ENCODE measurements at places on chromosomes 6 and 20.

- no peak for DNase-seq
Measured at GRCh38 chr6:47116606-47117005, 74.5 kb upstream of the ADGRF1 start.

GRCh38 chr20:41308290-41308711 is 9.2 kb downstream of the ZHX3 start:
- no peak for DNase-seq

- no peak for DNase-seq
Measured at GRCh38 chr6:31227143-31227542, 44.7 kb downstream of the HLA-C start.

DNA sequence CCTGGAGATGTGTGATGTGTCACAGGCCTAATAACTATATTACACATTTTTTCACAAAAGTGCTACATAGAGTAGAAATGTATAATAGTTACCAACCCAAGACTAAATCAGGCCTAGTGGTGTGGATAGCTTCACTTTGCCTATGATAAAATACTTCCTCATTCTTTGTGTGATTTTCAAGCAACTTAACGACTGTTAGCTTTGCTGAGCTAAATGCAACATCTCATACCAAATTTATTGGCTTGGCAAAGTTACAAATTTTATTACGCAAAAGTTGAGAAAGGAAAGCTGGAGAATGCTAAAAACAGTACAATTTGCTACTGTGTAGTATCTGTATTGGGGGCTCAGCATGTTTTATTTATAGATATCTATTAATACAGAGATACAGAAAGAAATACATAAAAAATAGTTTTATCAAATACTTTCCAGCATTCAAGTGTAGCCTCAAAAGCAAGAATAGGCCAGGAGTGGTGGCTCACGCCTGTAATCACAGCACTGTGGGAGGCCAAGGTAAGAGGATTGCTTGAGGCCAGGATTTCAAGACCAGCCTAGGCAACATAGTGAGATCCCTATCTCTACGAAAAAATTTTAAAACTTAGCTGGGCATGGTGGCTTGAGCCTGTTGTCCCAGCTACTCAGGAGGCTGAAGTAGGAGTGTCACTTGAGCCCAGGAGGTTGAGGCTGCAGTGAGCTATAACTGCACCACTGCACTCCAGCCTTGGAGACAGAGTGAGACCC is 3.6 kb upstream of the EDN1 start:
- no peak for DNase-seq

- DNase-seq: no peak
Measured at GRCh38 chr6:73515204-73515655, 5.6 kb downstream of the EEF1A1 start.

DNA sequence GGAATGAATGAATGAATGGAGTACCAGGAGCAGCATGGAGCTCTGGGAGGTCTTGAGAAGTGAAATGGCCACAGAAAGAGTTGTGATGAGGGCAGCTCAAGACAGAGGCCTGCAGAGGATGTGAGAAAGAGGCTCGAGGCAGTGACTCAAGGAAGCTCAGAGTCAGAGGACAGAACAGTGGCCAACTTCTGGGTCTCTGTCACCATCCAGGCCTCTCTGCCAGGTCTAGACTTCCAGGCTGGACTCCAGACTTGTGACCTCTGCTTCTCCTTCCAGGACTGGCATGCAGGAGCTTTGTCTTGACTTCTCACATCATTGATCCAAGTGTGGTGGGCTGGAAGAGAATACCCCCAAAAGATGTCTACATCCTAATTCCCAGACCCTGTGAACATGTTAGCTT is 119.8 kb downstream of the TOX2 start:
- DNase-seq: no peak

- no peak for DNase-seq
Measured at GRCh38 chr6:37990762-37991525, 171.4 kb downstream of the ZFAND3 start.

GRCh38 chr6:169723991-169724493 is 258 bp downstream of the PHF10 start:
- peak; percentile 57 for DNase-seq

- no peak for DNase-seq
Measured at GRCh38 chr6:20402092-20402341, 338 bp downstream of the E2F3 start.

DNA sequence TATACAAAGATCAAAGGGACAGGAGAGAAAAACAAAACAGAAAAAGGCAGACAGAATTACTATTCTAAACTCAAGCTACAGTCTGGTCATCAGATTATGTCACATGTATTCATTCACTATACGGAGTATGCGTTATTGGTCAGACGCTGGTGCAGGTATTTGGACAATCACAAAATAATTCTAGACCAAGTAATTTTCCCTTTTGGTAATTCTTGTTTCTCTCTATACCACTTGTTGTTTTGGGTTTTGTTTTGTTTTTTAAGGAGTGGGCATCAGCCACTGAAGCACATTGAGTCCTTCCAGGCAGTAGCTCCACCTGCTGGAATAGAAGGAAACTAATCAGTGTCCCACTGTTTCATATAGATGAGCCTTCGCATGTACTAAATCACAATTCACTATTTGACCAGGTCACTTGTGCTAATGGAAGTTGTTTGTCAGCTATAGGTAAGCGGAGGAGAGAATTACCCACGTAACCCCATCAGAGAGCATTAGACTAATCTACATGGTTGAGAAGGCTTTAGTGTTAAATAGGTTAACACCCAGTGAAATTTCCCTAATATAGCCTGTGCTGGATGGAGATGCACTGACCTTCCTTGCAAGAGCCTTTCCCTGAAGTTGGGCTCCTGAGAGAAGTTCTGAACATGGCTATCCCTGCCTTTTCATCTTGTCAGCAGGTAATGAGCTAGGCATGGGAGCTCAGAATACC is 77.9 kb downstream of the TNFAIP3 start:
- no peak for DNase-seq

DNA sequence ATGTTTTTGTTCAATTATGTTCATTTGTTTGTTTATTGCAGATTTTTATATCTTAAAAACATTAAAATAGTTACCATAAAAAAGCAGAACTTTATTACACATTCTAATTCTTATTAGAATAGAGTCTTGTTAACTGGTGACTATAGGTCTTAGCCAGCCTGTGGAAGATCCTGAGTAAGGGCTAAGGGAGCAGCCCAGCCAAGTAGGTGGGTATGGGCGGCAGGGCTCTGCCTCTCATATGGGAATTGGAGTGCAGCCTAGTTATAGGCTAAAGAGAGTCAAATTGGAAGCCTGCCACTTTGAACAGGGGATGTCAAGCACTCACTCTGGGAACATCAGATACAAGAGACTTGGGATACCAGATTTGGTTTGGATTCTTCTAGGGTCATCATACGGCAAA is 10.5 kb upstream of the HSF2 start:
- no peak for DNase-seq

DNA sequence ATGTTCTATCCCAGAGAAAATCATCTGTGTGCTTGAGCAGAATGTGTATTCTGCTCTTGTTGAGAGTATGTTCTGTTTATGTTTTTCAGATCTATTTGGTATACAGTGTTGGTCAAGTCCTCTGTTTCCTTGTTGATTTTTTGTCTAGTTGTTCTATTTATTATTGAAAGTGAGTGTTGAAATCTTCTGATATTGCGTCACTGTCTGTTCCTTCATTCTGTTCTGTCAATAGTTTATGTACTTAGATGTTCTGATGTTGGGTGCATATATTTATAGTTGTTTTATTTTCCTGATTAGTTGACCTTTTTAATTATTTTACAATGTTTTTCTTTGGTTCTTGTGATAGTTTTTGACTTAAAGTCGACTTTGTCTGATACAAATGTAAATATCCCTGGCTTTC is 458.7 kb upstream of the HSF2 start:
- DNase-seq: no peak

GRCh38 chr6:112383191-112383590 is 36.1 kb downstream of the RFPL4B start:
- no peak for DNase-seq

GRCh38 chr6:151070631-151071051 is 169.1 kb upstream of the AKAP12 start:
- no peak for DNase-seq

DNA sequence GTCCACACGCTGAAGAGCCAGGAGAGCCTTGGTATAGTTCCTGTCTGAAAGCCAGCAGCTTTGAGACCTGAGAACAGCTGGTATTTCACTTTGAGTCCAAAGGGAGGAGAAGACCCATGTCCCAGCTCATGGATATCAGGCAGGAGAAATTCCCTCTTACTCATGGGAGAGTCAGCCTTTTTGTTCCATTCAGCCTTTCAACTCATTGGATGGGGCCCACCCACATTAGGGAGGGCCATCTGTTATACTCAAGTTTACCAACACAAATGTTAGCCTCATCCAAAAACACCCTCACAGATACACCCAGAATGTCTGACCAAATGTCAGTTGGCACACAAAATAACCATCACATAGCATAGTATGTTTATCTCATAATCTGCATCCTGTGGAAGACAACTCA is 80.1 kb downstream of the GMDS start:
- no peak for DNase-seq

- DNase-seq: no peak
Measured at GRCh38 chr6:25239059-25239458, 40.1 kb upstream of the CARMIL1 start.

- no peak for DNase-seq
Measured at GRCh38 chr6:41697861-41698781, 37.3 kb downstream of the TFEB start.

GRCh38 chr6:2749969-2750600 is 637 bp downstream of the MYLK4 start:
- no peak for DNase-seq

DNA sequence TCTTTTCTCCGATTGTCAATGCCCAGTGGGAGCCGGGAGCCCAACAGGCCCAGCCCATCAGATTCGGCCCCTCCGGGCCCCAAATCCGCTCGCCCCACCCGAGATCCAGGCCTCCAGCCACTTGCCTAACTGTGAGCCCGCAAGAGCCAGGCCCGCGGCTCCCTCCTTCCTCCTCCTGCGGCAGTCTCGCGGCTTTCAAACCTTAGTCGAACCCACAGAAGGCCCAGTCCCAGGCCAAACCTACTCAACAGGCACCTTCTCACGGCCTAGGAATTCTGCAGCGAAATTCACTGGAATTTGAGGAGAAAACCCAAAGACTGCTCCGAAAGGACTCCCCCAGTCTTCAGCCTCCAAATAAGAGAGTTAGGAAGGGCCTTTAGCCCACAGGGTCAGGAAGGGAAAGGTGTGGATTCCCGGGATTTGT is 2.8 kb upstream of the TFAP2A start:
- peak; percentile 52 for DNase-seq

DNA sequence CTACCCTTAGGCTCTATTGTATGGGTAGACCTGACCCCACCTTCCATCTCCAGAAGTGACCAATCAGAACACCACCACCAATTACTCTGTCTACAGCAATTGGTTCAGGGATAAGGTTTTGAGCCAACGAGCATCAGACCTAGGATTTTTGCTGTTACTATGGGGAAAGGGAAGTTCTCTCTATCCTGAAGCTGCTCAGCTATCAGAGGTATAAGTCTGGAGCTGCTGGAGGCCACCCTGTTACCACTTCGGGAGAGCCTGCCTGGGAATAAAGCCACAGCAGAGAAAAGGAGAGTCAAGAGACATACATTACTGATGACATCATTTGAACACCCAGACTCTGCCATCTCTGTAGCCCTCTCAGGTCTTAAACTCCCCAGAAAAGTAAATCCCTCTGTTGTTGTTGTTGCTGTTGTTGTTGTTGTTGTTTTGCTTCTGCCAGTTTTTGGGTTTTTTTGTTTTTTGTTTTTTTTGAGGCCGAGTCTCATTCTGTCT is 94.5 kb downstream of the PREX1 start:
- no peak for DNase-seq

DNA sequence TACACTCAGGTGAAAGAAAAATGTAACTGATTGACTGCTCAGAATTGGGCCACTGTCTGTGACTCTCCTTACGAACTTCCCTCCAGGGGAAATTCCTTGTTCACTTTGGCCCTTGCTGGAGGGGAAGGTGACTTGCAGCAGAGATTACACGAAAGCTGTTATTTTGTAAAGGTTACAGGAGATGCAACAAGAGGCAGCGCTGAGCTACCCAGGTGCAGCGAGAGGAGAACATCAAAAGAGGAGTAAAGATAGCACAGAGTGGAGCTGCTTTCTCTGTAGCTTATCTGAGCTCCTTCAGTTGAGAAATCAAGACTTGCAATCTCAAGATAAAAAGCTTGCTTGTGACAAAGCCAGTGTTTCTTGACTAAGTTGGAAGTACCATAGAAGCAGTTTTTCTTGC is 144.6 kb downstream of the ARHGAP18 start:
- DNase-seq: no peak

GRCh38 chr6:35079311-35080000 is 61.7 kb downstream of the TCP11 start:
- DNase-seq: no peak

GRCh38 chr6:91387290-91388059 is 800.6 kb upstream of the MAP3K7 start:
- no peak for DNase-seq

GRCh38 chr20:11754451-11754850 is 163.2 kb upstream of the BTBD3 start:
- no peak for DNase-seq

Measured in mesothelial cell of epicardium (in vitro differentiated cells).